ENCODE measurements at places on chromosomes 7 and 10.

DNA sequence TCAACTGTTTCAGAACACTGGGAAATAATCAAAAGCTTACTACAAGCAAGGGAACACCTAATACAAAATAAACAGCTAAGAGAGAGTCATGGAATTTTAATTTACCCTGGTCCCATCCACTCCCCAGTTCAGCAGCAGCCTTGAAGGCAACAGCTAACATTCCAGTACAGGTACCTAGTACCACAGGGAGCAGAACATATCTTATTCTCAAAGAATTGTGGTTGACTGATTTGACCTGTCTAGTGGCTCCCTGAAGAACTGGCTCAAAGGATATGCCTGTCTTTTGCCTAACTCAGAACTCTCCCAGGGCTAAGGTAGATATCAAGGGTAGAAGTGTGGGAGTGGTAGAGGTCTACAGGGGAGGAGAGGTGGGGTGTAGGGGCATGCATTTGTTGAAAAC is 32.3 kb downstream of the SMURF1 start:
- no peak for DNase-seq

- no peak for DNase-seq
Observed at GRCh38 chr10:35399414-35400009, 63.2 kb downstream of the CCNY start.

GRCh38 chr7:30524545-30524944 is 19.9 kb upstream of the GGCT start:
- no peak for DNase-seq

- DNase-seq, result no peak
Observed at GRCh38 chr10:96842896-96843723, 11.0 kb downstream of the LCOR start.

GRCh38 chr7:138478499-138478908 is 18.4 kb downstream of the TRIM24 start:
- no peak for DNase-seq

- DNase-seq, result no peak
Observed at GRCh38 chr7:96388620-96389383, 66.9 kb upstream of the SLC25A13 start.

- no peak for DNase-seq
Observed at GRCh38 chr7:64602086-64602485, 39.2 kb upstream of the ZNF680 start.
